ENCODE measurements at places on chromosomes 13 and 19.

GRCh38 chr13:99636728-99637353, 135.6 kb downstream of the TM9SF2 start:
- no peak for DNase-seq

DNA sequence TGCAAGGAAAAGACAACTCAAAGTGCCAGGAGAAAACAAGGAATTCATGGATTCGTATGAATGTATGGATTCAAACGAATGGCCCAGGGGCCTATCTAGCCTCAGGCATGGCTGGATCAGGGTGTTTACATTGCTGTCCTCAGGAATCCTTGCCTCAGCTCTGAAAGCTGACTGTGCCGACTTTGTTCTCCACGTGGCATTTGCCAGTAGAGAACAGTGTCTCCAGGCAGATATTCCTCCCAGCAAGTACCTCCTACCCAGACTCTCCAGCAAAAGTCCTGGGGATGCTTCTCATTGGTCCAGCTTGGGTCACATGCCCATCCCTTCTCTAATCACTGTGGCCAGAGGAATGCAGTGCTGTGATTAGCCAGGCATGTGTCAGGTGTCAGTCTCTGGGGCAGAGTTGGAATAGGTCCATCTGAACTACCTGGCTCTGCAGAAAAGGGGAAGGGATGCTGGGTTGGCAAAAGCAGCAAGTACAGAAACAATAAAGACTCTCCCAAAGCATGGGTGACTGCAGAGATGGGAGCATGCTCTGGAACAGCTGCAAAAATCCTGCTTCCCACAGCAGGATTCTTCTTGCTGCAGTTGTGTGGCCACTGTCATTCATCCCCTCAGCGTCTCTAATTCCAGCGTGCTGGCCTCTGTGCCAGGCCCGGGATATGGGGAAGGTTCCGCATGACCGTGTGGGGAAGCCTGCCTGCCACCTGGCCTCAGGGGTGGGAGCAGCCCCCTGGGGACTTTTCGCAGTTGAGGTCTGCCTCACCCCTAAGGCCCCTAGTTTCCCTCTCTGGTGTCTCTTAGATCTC, 30.0 kb downstream of the CCNE1 start:
- no peak for DNase-seq

DNA sequence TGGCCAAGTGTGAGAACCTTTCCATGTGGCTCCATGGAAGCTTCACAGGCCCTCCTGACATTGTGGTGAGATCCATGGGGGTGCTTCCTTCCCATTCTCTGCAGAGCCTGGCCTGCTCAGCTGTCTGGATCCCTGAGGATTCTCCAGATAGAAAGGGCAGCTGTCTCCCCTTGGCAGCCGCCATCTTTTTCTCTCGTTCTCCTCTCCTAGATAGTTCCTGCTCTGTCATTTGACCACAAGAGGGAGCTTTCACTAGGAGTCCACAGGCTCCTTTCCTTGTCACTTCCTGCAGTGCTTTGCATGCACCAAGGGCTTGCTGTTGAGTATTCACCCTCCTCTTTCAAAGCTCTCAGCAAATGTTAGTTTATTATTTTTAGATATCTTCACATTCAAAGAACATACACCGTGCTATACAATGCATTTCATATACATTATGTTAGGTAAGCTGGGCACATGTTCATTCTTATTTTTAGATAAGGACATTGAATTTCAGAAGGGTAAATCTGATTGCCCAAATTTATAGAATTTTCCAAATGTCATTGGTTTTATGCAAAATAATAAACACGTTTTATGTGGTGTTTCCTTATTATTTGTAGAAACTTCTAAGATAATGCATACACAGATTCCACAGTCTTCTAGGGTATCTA, 133.2 kb downstream of the FRY start:
- no peak for DNase-seq

- no peak for DNase-seq
Observed at GRCh38 chr19:35431145-35431807, 16.8 kb upstream of the FFAR2 start.

GRCh38 chr19:32407004-32407992, 1.7 kb downstream of the DPY19L3 start:
- DNase-seq, result no peak

GRCh38 chr13:88908961-88909441, 1237.8 kb downstream of the SLITRK5 start:
- no peak for DNase-seq

DNA sequence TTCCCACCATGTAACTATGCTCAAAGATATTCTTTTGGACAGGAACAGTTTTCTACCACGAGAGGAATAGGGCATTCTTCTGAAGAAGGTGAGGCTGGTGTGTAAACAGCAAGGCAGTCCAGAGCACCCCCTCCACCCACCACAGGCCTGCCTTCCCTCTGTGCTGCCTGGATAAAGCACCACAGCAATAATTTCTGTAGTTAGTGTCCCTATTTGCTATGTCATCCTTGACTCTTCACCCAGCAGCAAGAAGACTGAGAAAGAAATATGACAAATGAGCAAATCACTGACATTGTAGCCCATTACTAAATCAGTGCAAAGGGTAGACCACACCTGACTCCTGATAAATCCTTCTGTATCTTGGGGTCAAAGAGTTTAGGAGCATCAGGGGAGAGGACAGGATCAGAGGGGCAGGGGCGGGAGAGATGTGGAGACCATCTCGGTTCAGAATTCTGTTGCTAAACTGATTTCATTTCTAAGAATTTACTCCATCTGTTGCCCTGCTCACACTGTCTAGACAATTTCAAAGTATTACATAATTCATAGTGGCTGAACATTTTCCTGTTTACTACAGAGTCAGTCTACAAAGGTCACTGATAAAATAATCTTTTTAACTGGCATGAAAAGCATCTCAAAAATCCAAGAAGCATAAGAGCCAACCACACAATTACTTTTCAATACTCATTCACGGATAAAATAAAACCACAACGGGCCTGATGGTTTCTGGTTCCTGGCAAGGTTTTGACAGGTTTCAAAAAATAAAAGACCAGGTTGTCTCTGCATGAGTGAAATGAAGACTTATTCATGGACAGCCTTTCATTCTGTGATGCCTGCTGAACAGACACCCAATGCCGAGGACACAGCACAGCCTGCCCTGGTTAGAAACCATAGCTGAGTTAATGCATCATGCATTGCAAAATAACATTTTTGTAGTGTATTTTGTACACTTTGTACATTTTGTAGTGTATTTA, 88.4 kb upstream of the IRS2 start:
- DNase-seq, result no peak

- no peak for DNase-seq
Observed at GRCh38 chr19:55454787-55455243, 6.6 kb downstream of the ISOC2 start.

- no peak for DNase-seq
Observed at GRCh38 chr13:42766016-42766415, 15.4 kb upstream of the FAM216B start.

DNA sequence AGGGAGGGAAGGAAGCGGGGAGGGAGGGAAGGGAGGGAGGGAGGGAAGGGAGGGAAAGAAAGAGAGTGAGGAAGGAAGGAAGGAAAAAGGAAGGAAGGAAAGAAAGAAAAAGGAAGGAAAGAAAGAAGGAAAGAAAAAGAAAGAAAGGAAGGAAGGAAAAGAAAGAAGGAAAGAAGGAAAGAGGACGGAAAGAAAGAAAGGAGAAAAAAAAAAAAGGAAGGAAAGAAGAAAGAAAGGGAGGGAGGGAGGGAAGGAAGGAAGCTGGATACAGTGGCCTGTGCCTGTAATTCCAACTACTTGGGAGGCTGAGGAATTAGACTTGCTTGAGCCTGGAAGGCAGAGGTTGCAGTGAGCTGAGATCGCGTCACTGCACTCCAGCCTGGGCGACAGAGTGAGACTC, 35.3 kb downstream of the OLFM2 start:
- DNase-seq, result no peak

GRCh38 chr13:19818223-19818842, 35.6 kb upstream of the PSPC1 start:
- DNase-seq, result no peak

- no peak for DNase-seq
Observed at GRCh38 chr13:76677043-76677442, 209.2 kb downstream of the KCTD12 start.

DNA sequence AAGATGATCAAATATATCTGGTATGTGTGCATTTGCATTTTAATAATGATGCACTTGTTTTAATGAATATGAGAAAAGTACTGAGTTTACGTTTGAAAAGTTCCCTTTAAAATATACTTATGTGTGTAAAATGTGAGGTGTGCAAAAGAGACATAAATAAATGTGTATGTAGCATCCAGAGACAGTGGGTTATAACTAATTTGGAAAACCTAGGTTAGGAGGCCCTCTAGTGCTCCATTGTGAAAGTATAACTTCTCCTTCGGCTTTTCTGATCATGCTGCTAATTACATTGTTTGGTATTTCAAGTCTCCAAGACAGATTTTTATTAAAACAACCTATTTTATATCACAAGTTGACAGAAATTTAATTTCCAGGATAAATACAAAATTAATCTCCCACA, 30.1 kb downstream of the SCEL start:
- DNase-seq, result no peak

DNA sequence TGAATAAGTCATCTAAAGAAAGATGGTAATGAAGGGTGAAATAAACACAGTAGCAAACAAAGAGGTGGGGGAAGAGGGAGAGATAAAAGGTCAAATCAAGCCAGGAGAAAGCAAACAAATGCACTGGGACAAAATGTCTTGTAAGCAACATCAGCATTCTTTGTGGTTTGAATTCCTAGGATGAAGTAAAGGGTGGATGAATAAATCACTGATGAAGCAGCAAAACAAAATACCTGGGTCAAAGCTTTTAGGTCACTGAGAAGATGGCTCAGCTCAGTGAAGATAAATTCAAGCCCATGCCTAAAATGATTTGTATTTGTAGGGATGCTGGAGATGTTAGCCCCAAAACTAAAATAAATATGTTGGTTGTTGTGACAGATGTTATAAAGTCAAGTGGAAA, 86.5 kb upstream of the FBXL3 start:
- no peak for DNase-seq

DNA sequence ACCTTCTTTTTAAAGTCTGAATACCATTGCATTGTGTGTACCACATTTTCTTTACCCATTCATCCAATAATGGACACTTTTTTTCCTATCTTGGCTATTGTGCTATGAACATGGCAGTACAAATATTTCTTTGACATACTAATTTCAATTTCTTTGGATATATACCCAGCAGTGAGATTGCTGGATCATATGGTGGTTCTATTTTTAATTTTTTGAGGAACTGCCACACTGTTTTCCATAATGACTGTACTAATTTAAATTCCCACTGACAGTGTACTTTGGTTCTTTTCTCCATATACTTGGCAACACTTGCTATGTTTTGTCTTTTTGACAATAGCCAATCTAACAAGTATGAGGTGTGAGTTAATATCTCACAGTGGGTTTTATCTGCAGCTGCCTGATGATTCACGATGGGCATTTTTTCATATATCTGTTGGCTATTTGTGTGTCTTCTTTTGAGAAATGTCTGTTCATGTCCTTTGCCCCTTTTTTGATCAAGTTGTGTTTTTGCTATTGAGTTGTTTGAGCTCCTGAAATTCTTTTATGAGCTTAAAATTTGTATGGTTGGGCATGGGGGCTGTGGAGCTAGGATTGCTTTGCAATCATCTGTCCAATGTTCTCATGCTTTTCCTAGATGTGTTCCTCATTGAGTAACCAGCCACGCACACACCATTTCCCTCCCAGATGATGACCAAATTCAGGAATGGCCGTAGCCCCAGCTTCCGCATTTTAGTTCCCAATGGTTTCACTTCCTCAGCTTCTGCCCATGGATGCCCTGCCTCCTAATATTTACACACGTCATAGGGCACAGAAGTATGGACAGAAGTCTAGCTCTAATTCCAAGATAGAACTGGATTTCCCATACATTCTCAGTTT, 380.0 kb upstream of the SGCG start:
- DNase-seq, result no peak

DNA sequence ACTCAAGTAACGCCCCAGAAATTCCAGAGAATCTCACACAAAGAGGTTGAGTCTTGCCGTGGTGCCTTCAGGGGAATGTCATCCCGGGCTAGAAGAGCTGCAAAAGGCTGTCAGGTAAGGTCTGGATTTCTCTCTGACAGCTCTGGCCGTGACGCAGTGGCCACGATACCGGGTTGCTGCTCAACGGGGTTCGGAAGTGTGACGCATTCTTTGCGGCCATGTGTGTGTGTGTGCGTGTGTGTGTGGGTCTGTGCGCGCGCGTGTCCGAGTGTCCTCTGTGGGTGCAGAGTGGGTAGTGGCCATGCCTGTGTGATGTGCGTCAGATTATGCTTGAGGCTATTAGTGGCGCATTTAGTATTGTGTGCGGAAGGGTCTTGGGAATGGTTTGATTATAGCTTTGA, 306 bp downstream of the ZNF540 start:
- peak; percentile 37 for DNase-seq
